Posterior cingulate gyrus (tissue), 11 donors: ENCODE measurements at places on chromosomes 12 and 14.

DNA sequence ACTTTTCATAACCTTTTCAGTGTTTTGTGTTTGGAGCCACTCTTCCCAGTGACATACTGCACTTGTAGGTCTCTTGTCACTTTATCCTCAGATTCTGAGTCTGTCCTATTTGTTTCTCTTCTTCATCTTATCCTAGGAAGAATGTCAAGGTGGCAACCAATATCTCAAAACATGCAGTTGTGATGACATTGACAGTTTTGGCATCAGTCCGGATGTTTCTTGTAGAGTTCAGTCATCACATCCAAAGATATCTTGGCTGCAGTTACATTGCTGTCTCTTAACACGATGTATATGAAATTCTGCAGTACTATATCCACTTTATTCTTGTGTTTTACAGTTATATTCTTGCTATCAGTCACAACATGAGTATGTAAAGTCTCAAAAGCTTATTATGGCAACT lies 6.4 kb downstream of the ADIPOR2 start:
- DNase-seq, result no peak

- no peak for DNase-seq
Observed at GRCh38 chr12:83807871-83808270, 1104.7 kb downstream of the SLC6A15 start.

DNA sequence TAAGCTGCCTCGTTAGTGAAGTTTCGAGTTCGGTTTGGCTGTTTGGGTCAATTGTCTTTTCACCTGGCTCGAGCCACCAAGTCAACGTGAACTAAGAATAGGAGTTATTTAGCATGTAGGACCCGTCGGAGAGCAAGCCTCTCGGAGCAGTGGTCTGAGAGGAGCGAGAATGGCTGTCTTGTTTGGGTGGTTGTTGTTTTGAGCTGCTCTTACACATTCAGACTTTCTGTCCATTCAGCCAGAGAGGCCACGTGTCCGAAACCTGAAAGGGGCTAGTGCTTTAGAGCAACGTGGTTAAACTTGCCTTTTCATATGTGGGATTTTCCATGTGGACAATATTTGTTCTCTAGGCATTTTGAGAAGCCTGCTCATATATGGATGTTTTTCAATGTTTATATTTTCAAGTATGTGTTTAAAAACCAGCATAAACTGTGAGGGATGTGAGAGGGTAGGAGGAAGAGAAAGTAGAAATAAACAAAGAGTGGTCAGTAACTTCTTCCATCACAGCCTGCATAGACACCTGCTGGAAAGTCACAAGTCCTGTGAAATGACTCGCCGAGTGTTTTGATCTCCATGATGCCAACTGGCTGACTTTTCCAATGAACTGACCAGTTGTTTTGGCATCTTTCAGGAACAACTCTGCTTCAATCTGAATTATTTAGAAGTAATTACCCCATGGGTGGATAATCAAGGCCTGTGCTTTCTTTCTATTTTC lies 221.0 kb downstream of the ASCL1 start:
- DNase-seq, result no peak

- DNase-seq, result no peak
Observed at GRCh38 chr12:131607658-131608447, 103.0 kb upstream of the SFSWAP start.
